ENCODE measurements at places on chromosomes 3 and 15.
A peak's percentile ranks its signal among the peaks of the same experiment; 100 is the strongest.

- no peak for DNase-seq
Observed at GRCh38 chr3:108940568-108941263, 13.0 kb downstream of the GUCA1C start.

- DNase-seq = no peak
Observed at GRCh38 chr3:141663993-141664392, 74.1 kb upstream of the RNF7 start.

GRCh38 chr15:39454189-39454986 lies 126.5 kb upstream of the THBS1 start:
- DNase-seq = no peak

- DNase-seq = peak; percentile 95
Observed at GRCh38 chr3:188270423-188270972, 116.5 kb downstream of the LPP start.

DNA sequence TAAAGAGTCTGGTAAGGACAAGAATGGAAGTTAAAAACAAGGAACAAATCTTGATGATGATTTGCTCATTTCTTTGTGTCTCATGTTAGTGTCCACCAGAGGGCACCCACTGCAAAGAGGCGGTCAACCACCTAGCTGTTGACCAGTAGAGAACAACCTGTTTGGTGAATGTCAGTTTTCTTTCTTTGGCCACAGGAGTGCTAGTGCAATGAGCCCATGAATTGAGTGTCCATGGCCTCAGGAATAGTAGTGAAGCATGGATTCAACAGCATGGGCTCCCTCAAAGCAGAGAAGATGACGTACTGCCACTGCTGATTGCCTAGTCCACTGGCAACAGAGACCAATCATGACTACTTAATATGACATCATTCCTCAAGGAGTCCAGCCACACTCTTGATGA lies 10.7 kb upstream of the CNTN6 start:
- DNase-seq = no peak

GRCh38 chr3:8942746-8943488 lies 20.4 kb downstream of the RAD18 start:
- no peak for DNase-seq

GRCh38 chr3:56424336-56424735 lies 43.9 kb downstream of the ERC2 start:
- no peak for DNase-seq

DNA sequence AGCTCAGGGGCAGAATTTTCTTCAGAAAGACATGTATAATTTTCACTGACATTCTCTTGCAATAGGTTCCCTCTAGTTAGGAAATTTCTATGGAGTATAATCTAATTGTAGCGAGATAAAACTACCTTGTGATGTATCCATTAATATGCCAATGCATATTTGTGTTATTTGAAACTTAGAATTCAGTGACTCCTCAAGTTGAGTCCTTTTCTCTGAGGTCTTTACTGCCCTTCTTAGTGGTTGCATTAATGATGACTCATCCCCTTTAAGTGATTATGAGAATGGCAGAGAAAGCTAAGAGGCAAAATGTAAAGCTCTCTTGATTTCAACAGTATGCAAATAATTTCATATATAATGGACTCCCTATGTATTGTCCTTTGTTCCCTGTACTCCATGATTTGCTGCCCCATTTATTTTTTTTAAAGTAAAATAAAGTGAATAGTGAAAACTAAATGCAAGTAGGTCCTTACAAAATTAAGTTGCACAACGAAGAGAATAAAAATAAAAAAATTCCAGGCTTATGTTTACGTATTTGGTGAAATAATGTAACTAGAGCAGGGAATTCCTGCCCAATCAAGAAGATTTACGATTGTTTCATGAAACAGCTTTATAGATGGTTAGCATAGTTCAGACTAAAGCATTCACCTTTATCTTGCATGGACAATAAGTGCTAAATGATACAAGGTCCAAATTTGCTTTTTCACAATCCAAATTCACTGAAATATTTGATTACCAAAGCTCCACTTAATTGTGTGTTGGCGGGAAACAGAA lies 78.1 kb downstream of the ZPLD1 start:
- DNase-seq = no peak

GRCh38 chr3:17602126-17602525 lies 140.3 kb downstream of the TBC1D5 start:
- DNase-seq = no peak

DNA sequence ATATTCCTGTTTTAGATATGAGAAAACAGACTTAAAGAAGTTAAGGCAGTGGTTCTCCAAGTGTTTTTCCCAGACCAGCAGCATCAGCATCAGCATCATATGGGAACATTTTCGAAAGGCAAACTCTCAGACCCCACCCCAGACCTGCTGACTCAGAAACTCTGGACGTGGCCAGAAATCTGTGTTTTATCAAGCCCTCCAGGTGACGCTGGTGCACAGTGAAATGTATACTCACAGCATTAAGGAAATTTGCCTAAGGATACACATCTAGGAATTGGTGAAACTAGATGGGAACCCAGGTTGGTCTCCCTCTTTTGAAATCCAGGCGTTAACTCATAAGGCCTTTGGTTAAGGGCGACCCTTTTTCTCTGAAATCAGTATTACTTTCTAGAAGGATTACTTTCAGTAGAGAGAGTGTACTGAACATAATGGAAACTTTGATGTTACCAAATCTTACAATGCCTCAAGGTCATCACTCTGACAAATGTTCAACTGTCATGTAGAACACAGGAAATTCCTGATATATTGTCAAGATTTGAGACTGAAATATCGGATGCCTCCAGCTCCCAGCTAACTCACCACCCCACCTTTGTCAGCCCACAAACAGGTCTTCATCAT lies 910.2 kb downstream of the ROBO1 start:
- no peak for DNase-seq

DNA sequence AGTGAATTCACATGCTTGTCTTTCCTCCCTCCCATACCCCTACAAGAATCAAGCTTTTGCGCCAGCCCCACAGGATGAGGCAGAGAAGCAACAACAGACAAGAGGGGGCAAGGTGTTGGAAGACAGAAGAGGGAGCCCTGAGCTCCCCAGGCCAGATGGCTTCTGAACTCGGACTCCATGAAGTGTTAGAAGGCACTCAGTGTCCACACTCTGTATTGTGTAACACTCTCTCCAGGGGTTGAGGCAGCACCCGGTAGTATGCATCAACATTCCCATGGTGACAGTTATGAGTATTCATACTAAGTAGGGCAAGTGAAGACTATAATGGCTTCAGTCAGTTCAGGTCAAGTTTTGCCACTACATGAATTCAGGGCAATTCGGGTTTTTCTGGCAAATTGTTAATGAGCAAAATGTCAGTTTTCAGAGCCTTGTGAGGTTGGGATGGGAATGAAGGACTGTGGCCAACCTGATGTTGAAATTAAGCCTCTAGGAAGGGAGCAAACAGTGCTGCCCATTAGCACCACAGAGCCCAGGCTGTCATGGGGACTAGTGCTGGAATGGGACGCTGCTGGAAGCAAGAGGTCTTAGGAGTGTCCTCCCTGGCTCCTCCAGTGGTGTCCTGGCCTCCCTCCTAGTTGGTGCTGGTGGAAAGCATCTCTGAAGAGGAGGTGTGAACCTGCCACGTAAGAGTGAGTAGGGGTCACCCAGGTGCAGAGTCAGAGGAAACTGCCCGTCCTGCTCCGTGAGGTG lies 79.4 kb downstream of the KLF15 start:
- DNase-seq = no peak

GRCh38 chr15:43270113-43270665 lies 3.5 kb upstream of the TGM5 start:
- DNase-seq = no peak

GRCh38 chr3:121735047-121735696 lies 14.4 kb downstream of the GOLGB1 start:
- no peak for DNase-seq

- DNase-seq = no peak
Observed at GRCh38 chr3:42535981-42536784, 33.7 kb downstream of the VIPR1 start.

GRCh38 chr15:80984856-80985255 lies 4.8 kb downstream of the MESD start:
- DNase-seq = no peak

- DNase-seq = no peak
Observed at GRCh38 chr3:132343018-132343612, 25.9 kb downstream of the ACP3 start.

DNA sequence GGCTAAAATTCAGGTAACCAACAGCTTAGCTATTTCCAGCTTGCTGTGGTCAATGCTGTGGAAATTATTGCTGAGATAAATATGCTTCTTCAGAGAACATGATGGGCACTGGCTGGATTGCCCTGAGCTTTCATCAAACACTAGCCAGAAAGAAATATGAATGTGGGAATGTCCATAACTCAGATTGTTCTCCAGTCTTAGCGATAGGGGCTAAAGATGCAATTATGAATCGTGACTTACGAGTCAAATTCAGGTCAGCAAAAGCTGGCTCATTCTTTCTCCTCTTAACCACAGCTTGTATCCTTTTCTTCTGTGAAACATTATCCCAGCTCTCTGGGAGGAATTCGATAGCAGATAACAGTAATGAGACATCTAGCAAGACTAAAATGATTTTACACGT lies 307.6 kb downstream of the RYR3 start:
- no peak for DNase-seq

Data from AG04449 (cell line).